ENCODE measurements at places on chromosomes 1 and 21.

DNA sequence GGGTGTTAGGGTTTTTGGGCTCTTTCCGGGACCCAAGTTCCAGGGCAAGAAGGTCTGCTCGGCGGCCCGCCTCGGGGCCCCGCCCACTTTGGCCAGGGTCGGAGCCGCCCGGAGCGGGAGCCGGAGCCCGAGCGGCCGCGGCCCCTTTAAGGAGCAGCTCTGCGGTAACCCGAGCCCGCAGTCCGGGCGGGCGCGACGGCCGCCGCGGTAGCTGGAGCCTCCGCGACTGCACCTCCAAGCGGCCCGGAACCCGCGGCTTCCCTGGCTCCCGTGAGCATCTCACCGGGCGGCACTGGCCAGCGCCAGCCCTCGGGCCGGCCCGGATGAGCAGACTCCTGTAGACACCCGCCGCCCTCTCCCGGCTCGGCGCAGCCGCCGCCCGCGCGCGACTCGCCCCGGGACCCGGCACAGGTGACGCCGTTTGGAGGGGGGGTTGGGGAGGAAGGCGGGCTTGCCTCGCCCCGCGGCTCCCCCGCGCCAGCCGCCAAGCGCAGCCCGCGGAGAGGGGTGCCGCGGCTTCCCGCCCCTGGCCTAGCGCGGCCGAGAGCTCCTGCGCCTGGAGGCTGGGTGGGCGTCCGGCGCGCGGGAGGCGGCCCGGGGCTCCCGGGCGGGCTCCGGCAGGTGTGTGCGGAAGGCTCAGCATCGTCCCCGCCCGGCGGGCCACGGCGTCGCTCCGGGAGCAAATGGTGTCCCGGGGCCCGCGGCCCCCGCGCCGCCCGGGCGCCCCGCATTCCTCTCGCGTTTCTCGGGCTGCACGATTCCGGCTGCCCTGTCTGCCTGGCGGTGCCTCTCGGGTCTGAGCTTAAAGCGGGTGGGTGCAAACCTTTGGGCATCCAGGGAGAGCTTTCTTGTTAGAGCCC lies at the start of gene TLCD4:
TLCD4 (plus strand) TSS at position 149 of the 860 bp plus-strand sequence. CDS start 26,547 bp downstream, outside the sequence.
- DNase-seq: peak; percentile 22

DNA sequence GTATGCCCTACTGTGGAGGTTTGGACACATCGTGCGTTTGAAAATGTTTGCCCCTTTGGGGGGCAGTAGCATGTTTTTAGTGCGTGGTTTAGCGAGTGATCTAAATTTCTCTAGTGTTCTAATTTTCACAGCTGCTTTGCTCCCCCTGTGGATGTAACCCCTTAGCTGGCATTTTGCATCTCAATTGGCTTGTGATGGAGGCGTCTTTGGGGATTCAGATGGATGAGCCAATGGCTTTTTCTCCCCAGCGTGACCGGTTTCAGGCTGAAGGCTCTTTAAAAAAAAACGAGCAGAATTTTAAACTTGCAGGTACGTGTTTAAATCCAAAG lies 836 bp downstream of the CDC7 start:
- no peak for DNase-seq

DNA sequence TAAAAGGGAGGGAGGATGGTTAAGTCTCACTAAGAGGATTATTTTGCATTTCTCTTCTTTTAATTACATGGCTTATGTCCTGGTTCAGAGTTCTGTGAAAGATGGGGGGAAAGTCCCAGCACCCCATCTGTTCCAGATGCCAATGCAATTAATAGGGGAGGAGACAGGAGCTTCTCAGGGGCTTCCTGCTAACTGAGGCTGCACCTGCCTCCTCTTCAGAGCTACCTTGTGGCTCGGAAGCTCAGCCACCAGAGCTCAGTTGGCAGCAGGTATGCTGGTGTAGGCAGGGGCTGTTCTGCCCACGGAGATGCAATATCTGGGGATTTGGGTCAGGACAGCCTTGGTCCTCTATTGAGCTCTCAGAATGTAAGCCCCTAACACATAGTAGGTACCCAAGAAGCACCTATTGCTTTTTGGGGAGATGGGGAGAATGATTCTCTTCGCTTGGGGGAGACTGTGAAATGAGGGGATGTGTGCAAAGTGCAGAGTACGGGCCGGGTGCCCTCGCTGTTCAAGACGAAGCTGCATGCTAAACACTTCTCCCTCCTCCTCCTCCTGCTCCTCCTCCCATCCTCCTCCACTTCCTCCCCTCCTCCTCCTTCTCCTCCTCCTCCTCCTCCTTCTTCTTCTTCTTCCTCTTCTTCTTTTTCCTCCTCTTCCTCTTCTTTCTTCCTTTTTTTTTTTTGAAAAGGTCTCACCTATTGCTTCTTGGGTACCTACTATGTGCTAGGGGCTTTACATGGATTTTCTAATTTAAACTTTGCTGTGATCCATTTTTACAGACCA lies 279.0 kb downstream of the PTPRU start:
- no peak for DNase-seq

DNA sequence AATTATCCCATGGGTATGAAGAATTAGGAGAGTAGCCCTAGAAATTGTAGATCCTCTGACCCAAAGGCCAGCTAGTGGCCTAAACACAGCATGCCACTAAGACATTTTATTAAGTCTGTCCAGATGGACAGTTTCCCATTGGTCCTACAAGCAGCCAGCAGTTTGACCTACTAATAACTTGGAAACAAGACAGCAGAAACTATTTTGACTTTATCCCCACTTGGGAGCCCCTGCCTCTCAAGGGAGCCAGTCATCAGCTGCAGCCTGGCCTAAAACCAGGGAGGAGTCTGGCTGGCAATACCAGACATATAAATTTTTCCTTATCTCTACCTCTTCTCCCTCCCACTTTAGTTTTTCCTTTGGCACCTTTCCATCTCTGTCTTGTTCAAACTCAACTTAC lies 222.6 kb upstream of the KCTD3 start:
- no peak for DNase-seq

- no peak for DNase-seq
These were observed 18.0 kb upstream of the OLIG2 start for GRCh38 chr21:33007747-33008146.

GRCh38 chr1:111222308-111223125 lies 5.0 kb upstream of the CHI3L2 start:
- peak; percentile 56 for DNase-seq

DNA sequence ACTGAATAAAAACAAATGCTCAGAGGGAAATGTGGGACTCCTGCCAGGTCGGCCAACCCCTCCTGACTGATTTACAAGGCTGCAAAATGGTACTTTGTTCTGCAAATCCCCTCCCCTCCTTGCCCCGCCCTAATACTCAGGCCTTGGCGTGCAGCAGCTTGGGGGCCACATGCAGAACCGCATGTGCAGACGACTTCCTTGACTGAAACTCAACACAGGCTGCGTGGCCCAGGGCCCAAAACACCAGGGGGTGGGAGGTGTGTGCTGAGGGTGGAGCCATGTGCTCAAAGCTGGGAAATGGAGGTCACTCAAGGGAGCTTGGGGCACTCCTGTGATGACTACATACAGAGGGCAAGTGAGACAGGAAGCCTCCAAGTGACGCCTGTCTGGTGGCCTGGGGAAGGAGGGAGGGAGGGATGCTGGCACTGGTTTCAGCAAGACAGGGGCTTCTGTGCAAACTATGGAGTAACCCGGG lies 87.2 kb downstream of the MRPL37 start:
- DNase-seq: peak; percentile 25

DNA sequence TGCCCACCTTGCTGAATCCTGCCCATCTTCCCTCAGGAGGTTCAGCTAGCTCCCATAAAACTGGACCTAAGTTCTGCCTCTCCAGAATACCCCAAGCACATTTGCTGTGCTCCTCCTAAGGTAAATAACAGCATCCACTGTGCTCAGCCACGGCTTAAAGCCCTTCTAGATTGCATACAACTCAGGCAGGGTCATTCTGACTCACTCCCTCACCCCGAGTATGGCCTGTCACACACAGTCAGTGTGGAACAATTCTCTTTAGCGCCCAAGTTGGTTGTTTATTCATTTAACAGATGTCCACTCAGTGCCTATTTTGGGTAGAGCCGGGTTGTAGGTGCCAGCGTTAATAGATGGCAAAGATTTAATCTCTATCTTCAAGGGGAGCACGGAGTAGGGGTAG lies 147.5 kb upstream of the EDN2 start:
- DNase-seq: no peak

DNA sequence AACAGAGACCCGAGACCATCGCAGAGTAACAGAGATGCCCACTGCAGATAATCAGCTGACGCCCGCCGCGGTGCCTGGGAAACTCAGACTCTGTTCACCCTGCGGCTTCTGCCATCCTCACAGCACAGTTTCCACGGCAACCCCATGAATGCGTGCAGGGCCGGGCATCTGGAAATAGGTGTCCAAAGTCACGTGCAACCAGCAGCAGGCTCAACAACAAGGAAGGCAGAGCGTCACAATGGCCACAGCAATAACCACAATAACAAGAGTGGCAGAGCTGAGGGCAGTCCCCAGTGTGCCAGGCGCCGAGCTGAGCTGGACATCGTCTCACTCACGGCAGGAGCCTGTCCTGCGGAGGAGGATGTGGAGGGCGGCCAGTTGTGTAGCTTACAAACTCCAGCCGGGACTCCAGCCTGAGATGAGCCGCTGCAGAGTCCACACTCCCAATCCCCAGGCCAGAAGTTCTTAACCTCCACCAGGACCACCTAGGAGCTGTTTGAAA lies 102.0 kb downstream of the CRYAA start:
- DNase-seq: no peak

- peak; percentile 7 for DNase-seq
These were observed 71.0 kb downstream of the NFASC start for GRCh38 chr1:204941421-204942338.

DNA sequence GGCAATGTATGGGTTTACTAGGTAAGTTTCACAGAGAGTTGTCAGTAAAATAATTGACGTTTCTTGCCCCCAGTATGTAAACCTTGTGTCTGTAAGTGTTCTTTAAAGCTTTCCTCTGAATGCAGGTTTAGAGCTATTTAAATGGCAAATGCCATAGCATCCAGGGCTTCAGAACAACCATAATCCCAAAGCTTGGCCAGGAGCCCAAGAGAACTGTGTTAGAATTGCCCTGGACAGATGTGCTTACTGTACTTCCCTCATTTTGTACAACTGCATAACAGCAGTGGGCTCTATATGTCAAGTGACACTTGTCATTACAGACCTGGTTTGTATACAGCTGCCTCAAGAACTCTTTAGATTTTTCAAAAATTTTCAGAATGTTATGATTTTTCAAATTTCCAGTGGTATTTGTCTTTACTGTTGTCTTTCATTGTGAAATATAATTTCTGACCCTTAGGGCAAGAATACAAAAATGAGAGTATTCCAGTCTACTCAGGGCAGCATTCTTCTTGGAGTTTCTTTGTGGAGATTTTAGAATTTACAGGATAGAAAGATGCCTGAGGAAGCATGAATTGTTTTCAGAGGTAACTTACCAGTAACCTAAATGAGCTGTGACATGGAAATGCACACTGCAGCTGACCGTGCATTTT lies 136.9 kb upstream of the L1TD1 start:
- DNase-seq: no peak

DNA sequence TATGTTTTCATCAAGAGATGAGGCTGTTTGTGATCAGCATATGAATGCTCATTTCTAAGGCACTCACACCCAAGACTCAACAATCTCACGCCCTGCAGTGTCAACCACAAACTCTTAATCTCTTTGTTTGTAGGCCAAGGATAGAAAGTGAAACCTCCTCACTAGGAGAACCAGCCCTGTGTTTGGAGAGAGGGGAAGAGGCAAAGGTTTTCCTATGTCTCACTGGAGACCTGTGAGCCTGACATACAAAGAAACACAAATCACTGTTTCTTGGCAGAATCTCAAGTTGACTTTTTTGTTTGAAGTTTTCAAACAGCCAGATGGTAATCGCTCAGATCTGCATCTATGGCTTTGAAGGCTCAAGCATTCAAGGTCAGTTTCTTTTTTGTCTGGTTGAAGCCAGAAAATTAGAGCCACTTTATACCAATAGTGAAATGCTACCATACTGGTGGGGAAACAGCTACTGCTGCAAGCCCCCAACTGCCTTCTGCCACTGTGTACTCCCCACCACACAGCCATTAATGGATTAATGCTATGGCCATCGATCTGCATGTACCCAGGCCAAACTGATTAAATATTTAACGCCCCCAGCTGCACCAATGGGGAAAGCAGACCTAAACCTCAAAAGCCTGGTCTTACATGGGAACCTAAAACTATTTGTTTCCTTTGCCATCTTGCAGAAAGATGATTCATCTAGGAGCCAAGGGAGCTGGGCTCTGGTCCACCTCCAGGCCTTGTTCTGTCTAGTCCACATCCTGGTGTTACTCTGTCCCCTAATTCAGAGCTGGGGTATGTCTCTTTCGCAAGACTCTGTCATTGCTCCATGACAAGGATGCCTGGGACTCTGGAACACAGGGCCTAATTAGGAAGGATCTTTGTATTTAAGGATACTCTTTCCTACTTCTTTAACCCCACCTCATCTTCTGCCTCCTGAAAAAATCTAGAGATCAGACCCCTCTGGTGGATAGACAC lies 16.3 kb downstream of the PDZK1 start:
- no peak for DNase-seq

GRCh38 chr1:56666112-56666608 lies 21.0 kb downstream of the PRKAA2 start:
- no peak for DNase-seq

DNA sequence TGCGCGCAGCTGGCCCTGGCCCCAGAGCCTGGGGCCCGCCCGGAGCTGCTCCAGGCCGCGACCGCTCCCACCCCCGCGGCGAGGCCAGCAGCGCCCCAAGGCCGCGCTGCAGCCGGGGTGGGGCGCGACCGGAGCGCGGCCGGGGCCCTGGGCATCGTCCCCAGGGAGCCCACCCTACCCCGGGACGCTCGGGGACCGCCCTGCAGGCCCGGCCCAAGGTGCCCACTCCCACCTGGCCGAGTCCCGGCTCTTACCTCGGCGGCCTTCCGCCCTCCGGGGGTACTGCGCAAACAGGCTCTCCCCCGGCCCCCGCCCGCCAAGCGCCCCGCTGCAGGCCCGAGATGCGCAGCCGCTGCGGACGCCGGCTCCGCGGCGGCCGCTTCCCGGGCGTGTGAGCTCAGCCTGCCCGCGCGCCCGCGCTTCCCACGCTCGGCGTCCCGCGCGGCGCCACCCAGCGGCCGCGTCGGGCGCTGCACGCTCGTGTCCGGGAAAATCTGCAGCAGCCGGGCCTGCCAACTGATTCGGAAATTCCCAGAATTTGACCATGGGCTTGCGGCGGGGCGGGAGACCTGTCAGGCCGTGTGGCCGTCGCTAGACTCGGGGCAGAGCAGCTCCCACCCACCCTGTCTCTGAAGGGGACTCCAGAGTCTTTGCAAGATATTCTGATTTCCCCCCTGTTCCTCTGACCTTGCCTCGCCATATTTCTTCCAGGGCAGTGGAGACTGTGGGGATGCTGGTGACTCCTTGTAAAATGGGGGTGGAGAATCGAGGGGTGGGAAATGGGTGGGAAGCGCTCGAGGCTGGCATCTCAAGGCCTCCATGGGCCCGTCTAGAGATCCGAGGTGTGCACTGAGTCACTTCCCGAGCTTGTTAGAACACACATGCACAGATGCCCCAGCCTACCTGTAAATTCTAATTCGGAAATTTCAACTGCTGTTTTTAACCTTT lies 41.9 kb downstream of the CD34 start:
- DNase-seq: peak; percentile 37

GRCh38 chr1:101567582-101568189 lies 330.9 kb downstream of the S1PR1 start:
- DNase-seq: peak; percentile 16

- no peak for DNase-seq
These were observed 150.9 kb downstream of the PHTF1 start for GRCh38 chr1:113608399-113608798.

GRCh38 chr1:177091040-177091439 lies 73.5 kb downstream of the ASTN1 start:
- no peak for DNase-seq

All from stimulated activated CD4-positive, alpha-beta T cell treated with anti-CD3 and anti-CD28 coated beads, TNF-alpha, amount 100 ng/mL, for 4 hours (primary cell).